ENCODE measurements at places on chromosomes 16 and 17. TPM values are rescaled to one million over a fixed set of nuclear protein-coding genes. Genes with fewer than 3 reads are reported as not detected.

DNA sequence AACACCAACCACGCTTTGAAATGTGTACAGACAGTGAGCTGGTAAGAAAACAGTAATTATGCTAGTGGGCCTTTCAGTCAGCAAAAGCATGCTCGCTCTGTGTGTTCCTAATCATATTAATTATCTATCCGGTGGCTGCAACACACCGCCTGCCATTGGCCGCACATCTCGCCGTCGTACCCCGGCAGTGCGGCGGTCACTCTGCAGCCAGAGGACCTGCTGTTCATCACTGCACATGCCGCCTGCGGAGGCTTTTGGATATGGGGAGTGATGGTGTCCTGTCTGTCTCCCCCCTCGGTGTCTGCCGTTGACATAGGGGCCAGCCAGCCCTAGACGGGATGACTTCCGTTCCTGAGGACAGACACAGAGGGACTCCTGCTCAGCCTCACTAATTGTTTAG lies 68.5 kb downstream of the RPA1 start:
- no peak overlapping the region for H3K4me3 ChIP-seq
- no peak overlapping the region for H3K27ac ChIP-seq
- H3K27me3 ChIP-seq = no peaks in the 10 kb centered on the region
- peaks cover 18% of the 10 kb centered on the region for H3K36me3 ChIP-seq

GRCh38 chr17:77185137-77185536 lies 44.4 kb downstream of the SEC14L1 start:
- DNase-seq = no peak
- no peak overlapping the region for H3K4me3 ChIP-seq
- no peaks in the 10 kb centered on the region for H3K36me3 ChIP-seq
- no peaks in the 10 kb centered on the region for H3K27me3 ChIP-seq
- H3K27ac ChIP-seq = 0 out of 2 replicates have a peak overlapping the region, but pooled peaks have one; percentile 26

DNA sequence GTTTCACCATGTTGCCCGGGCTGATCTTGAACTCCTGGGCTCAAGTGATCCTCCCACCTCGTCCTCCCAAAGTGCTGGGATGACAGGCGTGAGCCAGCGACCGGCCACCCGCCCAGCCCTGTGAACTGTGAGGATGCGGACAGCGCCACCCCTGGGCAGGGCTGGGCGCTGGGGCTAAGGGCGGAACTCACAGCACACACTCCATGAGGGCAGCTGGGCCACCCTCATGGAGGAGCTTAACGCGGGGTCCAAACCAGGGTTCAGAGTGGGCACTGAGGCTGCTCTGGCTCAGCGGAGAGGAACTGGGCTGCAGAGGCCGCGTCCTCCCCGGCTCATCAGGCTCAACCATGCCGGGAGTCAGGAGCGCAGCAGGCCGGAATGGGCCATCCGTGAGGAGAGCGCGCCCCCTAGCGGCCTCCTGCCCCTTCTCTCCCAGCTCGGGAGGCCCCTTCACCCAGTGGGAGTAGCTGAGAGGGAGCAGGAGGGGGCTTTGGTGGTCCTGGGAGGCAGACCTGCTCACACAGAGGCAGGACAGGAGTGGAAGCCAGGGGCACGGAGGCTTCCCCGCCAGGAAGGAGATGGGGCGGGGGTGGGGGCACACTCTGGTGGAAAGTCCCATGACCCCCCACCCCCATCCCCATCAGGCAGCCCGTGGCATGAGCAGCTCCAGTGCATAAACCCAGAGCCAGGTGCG lies 13.8 kb downstream of the CORO7 start:
- peak; percentile 91 for DNase-seq
- no peaks in the 10 kb centered on the region for H3K27me3 ChIP-seq
- peaks cover 17% of the 10 kb centered on the region for H3K4me1 ChIP-seq
- H3K27ac ChIP-seq = 0 out of 2 replicates have a peak overlapping the region, but pooled peaks have one; percentile 22

- no peaks in the 10 kb centered on the region for H3K4me1 ChIP-seq
- DNase-seq = no peak
- H3K4me3 ChIP-seq = no peak overlapping the region
Measured at GRCh38 chr17:2582493-2582892, 11.0 kb upstream of the PAFAH1B1 start.

GRCh38 chr16:56985288-56985961 lies 3.9 kb upstream of the NLRC5 start:
- no peaks in the 10 kb centered on the region for H3K36me3 ChIP-seq
- peaks cover 89% of the 10 kb centered on the region for H3K4me1 ChIP-seq
- H3K27ac ChIP-seq = peak overlapping the region; percentile 79
- DNase-seq = peak; percentile 70
- peak overlapping the region; percentile 39 for H3K4me3 ChIP-seq

PRKCB gene
- total RNA-seq = 21.7 TPM

- no peaks in the 10 kb centered on the region for H3K4me1 ChIP-seq
- no peak overlapping the region for H3K4me3 ChIP-seq
- H3K27ac ChIP-seq = no peak overlapping the region
- no peaks in the 10 kb centered on the region for H3K36me3 ChIP-seq
Measured at GRCh38 chr16:58474296-58474695, 25.6 kb upstream of the NDRG4 start.

ABCC11 gene
- 0.15 TPM for total RNA-seq

- peak; percentile 35 for DNase-seq
- no peaks in the 10 kb centered on the region for H3K27me3 ChIP-seq
- peaks cover 32% of the 10 kb centered on the region for H3K4me1 ChIP-seq
- H3K27ac ChIP-seq = no peak overlapping the region
- no peaks in the 10 kb centered on the region for H3K36me3 ChIP-seq
Measured at GRCh38 chr17:28145348-28145747, 102.9 kb downstream of the NLK start.

Data from Karpas-422 (cell line).